ENCODE measurements at places on chromosomes 12 and 14.
A peak's percentile ranks its signal among the peaks of the same experiment; 100 is the strongest.

DNA sequence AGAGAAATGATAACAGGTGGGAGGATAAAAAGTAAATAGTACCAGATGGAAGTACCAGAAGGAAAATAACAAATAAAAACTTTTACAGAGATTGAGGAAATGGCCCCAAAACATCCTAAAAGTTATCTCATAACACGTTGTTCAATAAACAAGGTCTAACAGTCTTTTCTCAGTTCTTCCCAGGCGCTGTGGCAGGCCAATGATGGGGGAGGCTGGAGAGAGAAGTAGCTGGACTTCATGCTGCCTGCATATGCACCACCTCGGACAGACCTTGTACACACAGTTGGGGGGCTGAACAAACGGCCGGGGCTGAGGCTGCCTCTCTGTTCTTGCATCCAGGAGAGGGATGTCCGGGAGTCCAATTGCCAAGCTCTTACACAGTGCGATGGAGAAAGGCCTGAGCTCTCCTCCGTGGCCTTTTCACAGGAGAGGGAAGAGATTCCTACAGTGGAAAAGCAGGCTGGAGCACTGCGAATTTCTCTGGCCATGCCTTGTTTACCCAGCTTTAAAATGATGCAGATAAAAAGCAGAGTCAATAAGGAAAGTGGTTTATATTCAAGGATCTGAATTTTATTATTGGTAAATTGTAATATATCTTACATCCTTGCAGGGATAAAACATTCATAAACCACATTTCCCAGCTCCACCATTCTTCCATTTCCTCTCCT lies 109.8 kb downstream of the PHLDA1 start:
- DNase-seq, result no peak

GRCh38 chr14:52377940-52378339 lies 63.8 kb downstream of the PTGER2 start:
- DNase-seq, result no peak

- DNase-seq, result no peak
Measured at GRCh38 chr14:28987516-28987915, 220.9 kb downstream of the FOXG1 start.

- DNase-seq, result no peak
Measured at GRCh38 chr14:100397005-100397404, 73.9 kb downstream of the SLC25A47 start.

DNA sequence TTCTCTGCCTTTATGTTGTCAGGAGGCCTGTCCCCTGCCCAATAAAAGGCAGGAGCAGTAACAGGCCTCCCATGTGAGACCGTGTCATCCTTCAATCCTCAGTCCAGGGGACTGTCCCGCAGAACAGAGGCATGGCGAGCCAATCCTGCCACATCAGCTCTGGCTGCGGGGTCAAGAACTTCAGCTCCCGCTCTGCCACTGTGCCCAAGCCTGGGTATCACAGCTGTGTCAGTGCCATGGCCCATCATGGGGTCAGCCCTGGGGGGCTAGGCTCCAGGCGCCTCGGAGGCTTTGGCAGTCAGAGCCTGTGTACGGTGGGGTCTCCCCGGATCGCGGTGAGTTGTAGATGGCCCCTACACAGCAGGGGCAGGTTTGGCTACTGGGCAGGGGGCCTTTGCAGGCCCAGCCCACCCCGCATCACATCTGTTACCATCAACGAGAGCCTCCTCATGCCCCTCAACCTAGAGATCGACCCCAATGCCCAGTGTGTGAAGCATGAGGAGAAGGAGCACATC lies 19.9 kb upstream of the KRT83 start:
- DNase-seq, result no peak

DNA sequence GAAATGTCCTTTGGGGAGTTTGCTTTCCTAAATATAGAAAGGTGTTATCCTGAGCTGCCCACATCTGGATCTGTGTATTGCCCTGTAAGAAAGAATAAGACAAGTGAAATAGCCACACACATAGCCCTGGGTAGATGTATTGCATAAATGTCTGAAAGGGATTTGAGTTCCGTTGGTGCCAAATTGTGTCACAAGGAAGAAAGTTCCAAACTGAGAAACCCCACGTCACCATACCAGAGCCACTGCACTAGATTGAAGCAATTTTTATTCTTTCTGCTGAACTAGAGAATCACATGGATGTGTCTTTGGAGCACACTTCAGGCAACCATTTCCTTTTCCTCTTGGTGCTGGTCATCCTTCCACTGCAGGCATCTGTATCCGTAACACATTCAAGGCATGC lies 5.0 kb downstream of the RNASE9 start:
- no peak for DNase-seq

DNA sequence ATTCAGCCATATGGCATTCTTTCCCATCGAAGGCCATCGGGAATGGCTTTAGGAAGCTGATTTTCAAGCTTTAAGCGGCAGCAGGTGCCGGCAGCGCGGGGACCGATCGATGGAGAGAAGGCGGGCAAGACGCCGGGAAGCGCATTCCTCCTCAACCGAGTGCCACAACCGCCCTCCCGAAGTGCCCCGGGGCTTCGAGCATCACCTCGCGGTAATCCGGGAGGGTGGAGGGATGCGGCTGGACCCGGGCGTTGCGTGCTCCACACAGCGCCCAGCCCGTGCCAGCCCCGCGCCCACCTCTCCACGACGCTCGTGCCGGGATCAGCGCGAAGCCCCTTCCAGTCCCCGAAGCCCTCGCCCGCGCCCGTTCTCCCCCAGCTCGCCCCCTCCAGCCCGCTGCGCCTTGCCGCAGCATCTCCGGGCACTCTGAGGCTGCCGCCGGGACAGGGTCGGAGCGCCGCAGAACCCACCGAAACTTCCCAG lies 3.2 kb downstream of the USP44 start:
- peak; percentile 52 for DNase-seq

- no peak for DNase-seq
Measured at GRCh38 chr12:115936997-115937916, 340.2 kb downstream of the MED13L start.

DNA sequence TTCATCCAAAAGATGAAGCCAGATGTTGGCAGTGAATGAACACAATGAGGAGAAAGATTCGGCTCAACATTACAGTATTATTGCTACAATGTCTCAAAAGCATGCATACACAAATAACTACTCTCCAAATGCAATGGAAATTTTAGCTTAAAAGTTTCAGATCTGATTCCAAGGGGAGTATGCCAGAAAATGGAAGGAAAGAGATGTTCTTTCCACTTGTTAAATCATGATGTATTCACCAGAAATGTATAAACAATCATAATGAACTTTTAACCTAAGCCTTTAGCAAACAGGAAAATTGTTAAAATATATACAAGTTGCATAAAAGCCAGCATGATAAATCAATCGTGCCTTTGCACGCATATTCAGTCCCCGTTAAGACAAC lies 62.1 kb downstream of the SH2B3 start:
- no peak for DNase-seq

- DNase-seq, result no peak
Measured at GRCh38 chr12:112252184-112252583, 126.8 kb downstream of the TRAFD1 start.

- DNase-seq, result peak; percentile 79
Measured at GRCh38 chr12:122099856-122100255, 21.3 kb downstream of the MLXIP start.

GRCh38 chr12:93449277-93449676 lies 7.5 kb upstream of the UBE2N start:
- DNase-seq, result no peak
